Lower lobe of right lung (tissue), 2 donors: ENCODE measurements at places on chromosomes 7 and 10. TPM values are rescaled to one million over a fixed set of nuclear protein-coding genes. Genes with fewer than 3 reads are reported as not detected.

DNA sequence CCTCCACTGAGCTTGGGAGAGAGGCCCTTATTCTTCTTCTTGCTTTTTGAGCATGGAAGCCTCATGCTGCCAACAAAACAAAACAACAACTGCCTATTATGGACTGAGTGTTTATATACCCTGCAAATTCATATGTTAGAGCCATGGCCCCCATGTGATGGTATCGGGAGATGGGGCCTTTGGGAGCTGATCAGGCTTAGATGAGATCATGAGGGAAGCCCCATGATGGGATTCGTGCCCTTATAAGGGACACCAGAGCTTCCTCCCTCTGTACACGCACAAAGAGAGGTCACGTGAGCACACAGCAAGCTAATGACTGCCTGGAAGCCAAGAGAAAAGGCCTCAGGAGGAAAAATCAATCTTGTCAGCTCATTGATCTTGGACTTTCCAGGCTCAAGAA lies 235.0 kb downstream of the FANK1 start:
- H3K4me3 ChIP-seq = no peak overlapping the region
- no peaks in the 10 kb centered on the region for H3K27me3 ChIP-seq
- peaks cover 13% of the 10 kb centered on the region for H3K4me1 ChIP-seq
- no peak overlapping the region for H3K27ac ChIP-seq

- no peak for DNase-seq
- no peak overlapping the region for H3K27ac ChIP-seq
- H3K4me1 ChIP-seq = no peaks in the 10 kb centered on the region
- H3K4me3 ChIP-seq = no peak overlapping the region
Observed at GRCh38 chr7:147944321-147944720, 646.2 kb upstream of the C7orf33 start.

DNA sequence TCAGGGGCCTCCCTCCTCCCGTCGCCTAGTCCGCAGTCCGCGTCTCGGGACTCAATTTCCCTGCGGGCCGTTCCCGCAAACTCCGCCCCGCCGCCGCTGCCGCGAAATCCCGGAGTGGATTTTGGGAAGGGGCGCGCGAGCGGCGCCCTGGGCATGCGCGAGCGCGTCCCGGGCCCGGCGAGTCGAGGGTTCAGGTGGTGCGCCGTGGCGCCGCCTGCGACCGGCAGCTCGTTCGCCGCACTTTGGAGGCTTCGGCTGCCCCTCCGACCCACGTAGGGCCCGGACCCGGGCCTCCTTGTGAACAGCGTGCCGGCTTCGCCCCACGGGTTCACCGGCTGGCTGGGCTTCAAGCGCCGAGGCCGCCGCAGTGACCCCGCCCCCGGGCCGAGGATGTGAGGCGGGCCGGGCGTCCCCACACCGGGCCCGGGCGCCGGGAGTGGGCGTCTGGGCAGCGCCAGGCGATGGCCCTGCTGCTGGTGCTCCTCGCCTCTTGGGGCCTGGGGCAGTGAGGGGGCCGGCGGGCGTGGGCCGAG lies at the start of gene PLEKHA8:
Gene PLEKHA8, plus strand, starts transcription at position 197 of the 533 bp plus-strand sequence. CDS start 351 bp downstream, outside the sequence.
- peaks cover 50% of the 10 kb centered on the region for H3K4me1 ChIP-seq
- H3K36me3 ChIP-seq = no peaks in the 10 kb centered on the region
- peak within 1 kb of the TSS; percentile 95 for H3K4me3 ChIP-seq

GRCh38 chr7:118214833-118215182 lies 9.7 kb upstream of the ANKRD7 start:
- H3K4me1 ChIP-seq = peaks cover 7% of the 10 kb centered on the region
- H3K27me3 ChIP-seq = no peaks in the 10 kb centered on the region
- no peak overlapping the region for H3K27ac ChIP-seq

DNA sequence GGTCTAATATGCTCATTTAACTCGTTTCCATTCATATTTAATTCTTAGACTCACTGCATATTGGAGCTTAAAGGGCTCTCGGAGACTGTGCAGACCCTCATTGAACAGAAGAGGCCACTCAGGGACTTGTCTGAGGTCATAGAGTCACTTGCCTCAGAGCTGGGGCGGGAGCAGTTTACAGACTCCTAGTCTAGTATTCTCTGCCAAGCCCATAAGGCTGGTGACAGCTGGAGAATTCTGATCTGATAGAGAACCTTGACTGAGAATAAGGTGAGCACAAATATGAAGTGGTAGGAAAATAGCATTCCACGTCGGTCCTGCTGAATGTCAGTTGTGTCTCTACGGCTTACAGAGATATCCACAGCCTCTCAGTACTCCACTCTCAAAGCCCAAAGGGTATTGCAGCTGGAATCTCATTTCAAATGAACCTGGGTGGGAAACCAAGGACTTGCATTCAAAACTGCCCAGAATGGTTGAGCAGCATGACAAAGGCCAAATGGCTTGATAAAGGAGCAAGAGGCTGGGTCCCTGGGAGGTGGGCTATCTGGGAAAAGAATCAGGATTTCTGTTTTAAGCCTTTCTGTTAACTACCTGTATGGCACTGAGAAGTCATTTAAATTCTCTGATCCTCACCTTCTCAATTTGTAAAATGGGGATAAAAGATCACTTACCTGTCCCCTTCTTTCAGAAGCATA lies 283.2 kb downstream of the SORCS3 start:
- no peaks in the 10 kb centered on the region for H3K36me3 ChIP-seq
- no peak overlapping the region for H3K4me3 ChIP-seq
- DNase-seq = no peak
- no peaks in the 10 kb centered on the region for H3K4me1 ChIP-seq
- H3K27ac ChIP-seq = no peak overlapping the region
- no peaks in the 10 kb centered on the region for H3K27me3 ChIP-seq

Gene ITIH5
- 14.8 TPM for total RNA-seq

Gene HEPACAM2
- total RNA-seq = 0.18 TPM
